Nephron progenitor cell (in vitro differentiated cells): ENCODE measurements at places on chromosomes 13 and 19.
A peak's percentile ranks its signal among the peaks of the same experiment; 100 is the strongest.

DNA sequence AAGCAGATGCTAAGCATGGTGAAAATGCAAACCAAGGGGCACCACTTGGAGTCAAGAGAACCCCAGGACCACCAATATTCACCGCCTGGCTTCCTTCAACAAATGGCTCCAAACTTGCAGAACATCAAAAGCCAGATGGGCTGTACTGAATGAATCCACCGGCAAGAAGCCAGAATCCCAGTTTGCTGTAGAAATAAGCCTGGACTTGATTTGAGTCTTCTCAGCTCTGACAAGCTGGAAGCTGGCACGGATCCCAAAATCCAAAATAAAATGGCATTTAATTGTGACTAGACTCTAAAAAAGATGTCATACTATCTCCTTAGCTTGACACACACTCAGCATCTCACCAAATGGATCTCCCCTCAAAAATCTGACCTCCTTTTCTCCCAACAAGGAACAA is 11.9 kb downstream of the EFNB2 start:
- no peak for DNase-seq

DNA sequence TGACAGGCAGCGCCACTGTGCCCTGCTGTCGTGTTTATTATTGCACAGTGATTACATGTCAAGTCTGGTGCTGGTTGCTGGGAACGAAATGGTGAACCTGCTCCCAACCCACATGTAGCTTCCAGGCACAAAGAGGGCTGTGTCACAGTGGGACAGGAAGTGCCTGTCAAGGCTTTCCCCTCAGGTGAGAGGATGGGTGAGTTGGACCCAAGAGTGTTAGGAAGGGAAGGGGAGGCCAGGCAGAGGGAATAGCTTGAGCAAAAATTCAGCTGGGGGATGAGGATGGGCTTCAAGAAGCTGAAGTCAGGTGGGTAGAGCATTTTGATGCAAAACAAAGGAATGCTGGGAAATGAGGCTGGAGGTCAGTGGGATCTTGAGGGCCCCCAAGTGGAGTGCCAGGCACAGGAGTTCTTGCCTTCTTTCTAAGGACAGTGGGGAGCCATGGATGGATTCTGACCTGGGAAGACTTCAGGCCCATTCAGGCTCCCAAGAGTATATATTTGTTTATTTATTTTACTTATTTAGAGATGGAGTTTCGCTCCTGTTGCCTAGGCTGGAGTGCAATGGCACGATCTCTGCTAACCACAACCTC is 8.5 kb upstream of the QTRT1 start:
- no peak for DNase-seq

DNA sequence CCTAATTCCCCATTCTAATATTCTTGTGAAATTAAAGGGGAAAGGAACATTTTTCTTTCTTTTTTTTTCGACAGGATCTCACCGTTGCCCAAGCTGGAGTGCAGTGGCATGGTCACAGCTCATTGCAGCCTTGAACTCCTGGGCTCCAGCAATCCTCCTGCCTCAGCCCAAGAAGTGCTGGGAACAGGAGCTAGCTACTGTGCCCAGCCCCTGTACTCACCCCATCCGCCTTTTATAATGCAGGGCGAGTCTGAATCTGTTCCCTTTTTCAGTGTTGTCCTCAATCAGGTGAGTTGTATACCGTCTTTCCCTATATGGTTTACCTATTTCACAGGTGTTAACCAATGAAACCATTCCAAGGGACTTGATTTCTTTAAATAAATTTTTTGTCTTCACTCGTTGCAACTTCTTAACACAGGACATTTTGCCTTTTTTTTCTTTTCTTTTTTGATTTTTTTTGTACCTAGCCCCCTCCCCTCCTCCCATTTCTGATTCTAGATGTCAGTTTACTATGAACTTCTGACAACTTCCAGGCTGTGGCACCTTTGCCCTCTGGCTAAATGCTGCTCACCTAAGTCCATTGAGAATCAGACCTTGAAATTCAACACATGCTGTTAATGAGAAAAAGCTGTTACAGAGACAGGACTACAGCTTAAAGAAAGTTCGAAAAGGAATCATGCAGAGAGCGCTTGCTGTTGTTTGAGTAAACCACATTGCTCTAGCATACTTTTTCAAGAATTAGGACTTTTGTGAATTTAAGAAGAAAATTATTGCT is 562.1 kb upstream of the KLF12 start:
- DNase-seq = no peak

DNA sequence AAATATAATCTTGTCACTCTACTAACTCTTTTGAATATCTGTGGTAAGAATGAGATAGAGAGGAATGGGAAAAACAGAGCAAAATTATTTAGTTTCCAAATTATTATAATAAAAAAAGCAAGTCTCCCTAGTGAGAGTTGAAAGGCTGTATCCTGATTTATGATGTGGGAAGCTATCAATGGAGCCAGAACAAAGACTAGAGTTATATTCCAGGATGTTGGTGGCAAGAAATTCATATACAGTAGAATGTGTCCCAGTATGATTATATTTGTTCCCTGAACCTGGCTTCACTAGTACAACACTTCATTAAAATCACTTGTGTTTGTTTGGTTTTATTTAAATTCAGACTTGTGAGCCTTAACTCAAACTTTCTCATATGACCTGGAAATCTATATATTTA is 630.3 kb downstream of the GPC5 start:
- no peak for DNase-seq

DNA sequence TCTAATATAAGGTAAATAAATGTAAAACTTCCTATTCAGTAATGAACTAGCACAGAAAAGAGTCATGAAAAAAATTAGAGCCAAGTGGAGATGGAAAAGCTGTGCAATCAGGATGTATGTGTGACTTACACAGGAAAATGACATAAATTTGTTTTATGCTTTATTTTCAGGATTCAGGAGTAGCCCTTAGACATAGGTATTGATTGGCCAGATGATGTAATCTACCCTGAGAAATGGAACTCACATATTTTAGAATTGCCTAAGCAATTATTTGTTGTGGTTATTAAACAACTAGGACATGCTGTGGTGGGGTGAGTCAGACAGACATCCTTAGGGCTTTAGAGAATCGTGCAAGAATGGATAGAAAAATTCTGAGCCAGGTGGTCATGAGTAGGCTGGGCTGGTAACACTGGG is 110.6 kb downstream of the PCDH9 start:
- DNase-seq = no peak

DNA sequence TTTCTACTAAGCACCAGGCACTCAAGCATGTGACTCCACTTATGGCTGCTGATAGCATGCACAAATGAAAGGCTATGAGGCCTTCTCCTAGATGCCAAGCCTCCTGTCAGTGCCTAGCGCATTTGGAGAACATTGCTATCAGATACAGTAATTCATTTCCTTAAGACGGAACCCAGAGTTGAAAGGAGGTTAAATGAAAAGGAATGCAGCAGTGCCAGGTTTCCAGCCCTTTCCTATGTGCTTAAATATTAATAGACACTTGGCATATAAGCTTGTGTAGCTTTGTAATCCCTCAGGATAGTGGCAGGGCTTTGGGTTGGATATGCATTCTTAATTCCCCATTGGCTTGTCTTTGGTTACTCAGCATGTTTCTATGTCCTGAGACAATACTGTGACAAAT is 140.1 kb upstream of the FRY start:
- no peak for DNase-seq

DNA sequence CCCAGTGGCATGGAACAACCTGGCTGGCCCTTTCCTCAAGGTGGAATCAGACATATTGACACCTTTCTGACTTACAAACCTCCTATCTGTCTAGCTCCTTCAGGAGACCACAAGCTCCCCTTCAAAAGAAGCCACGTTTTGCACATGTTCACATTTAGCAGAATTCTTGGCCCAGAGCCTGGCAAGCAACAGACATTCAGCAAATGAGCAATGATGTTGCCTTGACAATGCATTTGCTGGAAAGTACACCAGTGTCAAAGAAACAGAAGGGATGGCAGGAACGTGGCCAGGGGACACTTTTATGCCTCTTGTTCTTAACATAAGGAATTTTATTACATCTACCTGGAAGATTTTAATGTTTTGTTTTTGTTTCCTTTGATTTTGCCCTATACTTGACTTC is 85.5 kb upstream of the FGF14 start:
- no peak for DNase-seq

- DNase-seq = no peak
Observed at GRCh38 chr13:18949970-18950369, 231.7 kb downstream of the TUBA3C start.

DNA sequence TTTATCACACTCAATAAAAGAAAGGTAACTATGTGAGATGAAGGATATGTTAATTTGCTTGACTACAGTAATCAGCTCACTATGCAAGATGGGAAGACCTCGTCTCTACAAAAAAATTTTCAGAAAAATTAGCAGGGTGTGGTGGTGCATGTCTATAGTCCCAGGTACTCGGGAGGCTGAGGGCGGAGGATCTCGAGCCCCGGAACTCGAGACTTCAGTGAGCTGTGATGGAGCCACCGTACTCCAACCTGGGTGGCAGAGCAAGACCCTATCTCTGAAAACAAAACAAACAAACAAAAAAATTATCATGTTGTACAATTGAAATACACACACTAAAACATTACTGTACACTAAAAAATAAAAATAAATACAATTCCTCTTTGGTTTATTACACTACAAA is 376.7 kb upstream of the KLHL1 start:
- no peak for DNase-seq

- peak; percentile 56 for DNase-seq
Observed at GRCh38 chr19:2336528-2337328, 8.2 kb downstream of the SPPL2B start.

DNA sequence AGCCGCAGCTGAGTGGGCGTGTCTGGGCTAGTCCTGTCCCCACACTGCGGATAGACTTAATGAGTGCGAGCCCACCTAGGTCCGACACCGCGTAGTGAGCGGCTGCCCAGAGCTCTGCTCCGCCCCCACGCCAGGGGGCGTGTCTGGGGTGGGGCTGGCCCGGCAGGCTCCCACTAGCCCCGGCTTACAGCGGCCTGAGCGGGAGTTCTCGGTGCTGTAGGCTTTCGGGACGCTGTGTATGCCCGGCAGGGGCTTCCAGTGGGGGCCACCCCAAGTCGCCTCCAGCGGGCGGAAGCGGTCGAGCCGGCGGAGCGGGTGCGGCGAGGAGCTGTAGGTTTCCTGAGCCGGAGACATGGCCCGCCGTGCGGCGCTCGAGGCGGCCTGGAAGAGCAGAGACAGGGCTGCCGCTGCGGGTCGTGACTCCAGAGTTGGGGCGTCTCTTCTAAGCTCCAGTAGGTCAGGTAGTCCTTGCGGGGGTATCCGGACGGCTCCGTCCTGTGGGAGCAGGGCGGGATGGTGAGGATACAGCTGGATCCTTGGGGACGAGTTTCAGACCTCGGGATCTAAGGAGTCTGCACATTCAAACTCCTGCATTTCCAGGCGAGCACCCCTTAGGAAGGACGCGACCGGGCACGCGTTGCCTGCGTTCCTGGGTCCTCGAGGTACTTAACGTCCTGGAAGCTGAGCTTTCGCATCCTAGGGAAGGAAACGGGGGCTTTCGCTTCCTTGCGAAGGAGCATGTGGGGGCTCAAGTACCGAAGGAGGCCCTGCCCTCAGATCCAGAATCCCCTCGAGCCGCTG is 1.2 kb downstream of the CGB7 start:
- peak; percentile 83 for DNase-seq

DNA sequence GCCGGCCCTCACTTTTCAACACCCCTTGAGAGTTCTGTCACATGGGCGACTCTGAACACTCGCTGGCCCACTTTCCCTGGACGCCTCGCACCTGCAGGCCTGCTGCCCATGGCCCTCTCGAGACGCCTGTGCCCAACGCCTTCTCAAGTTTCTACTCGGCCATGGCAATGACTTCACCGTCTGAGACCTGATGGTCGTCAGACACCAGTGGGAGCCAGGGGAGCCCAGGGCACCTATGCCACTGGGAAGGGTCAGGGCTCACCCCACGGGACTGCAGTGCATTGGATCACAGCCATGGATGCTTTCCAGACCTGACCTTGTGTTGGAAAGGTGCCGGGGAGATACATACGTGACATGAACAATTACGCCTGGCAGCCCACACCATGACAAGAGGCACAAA is 60.1 kb downstream of the KLF2 start:
- DNase-seq = no peak

- no peak for DNase-seq
Observed at GRCh38 chr13:109802936-109803335, 16.6 kb upstream of the IRS2 start.

DNA sequence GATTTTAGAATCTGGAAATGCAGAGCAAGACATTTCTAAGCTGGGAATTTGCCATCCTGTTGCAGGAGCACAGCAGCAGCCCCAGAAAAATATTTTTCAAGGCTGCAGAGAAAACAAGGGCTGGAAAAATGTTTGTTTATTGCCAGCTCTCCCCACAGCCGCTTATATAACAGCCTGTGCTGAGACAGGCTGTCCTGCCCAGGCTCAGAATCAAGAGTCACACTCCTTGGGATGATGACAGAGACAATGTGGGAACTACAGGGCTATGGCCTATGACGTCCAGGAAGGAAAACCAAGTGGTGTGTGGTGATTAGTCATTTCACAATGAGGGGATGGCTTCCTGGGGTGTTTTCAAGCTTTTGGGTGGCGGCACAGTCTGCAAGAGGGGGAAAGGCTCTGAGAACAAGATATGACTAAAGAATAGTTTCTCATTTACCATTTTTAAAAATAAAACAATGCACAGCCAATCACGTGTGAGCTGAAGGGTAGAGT is 136.3 kb upstream of the SERP2 start:
- DNase-seq = no peak

DNA sequence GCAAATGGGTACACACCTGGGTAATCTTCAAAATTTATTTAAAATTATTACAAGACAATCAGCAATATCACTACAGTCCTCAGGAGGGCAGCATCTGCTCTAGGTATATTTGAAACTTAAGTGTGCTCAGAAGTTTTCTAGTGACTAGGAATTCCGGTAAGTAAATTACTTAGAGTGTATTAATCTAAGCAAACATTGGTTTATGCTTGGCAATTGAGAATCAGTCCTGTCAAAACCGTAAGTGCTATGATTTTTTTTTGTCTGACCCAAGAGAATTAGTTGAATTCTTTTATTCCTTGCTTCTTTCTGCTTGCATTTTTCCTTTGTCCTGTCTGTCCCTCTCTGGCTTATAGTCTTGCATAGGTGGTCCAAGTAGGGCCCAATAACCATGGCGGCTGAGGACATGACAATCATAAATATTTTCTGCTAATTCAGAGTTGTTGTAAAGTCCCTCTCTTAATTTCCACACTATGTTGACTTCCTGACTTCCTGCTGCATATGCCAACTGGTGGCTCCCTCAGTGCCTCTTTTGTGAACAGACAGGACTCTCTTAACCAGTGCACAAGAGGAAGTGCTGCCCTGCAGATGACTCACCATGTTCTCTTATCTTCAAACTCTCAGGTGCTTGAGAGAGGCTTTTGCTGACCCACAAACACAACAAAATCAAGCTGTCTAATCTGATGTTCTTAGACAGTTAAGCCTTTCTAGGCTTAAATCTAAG is 82.2 kb downstream of the SLAIN1 start:
- DNase-seq = peak; percentile 10

DNA sequence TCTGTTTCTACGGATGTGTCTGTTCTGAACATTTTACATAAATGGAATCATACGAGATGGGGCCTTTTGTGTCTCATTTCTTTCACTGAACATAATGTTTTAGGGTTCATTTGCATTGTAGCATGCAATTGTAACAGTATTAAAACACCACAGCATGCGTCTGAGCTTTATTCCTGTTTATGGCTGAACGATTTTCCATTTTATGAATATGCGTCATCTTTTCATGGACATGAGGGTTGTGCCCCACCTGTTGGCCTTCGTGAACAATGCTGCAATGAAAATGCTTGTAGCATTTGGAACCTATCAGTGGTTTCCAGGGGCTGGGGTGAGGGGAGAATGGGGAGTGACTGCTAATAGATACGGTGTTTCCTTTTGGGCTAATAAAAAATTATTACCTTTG is 5.1 kb downstream of the OR10H1 start:
- no peak for DNase-seq

- DNase-seq = peak; percentile 82
Observed at GRCh38 chr19:4557971-4558941, 1.2 kb downstream of the SEMA6B start.

GRCh38 chr13:24684600-24684998 is 4.4 kb downstream of the ATP12A start:
- no peak for DNase-seq
